ENCODE measurements at places on chromosomes 7 and 10.

DNA sequence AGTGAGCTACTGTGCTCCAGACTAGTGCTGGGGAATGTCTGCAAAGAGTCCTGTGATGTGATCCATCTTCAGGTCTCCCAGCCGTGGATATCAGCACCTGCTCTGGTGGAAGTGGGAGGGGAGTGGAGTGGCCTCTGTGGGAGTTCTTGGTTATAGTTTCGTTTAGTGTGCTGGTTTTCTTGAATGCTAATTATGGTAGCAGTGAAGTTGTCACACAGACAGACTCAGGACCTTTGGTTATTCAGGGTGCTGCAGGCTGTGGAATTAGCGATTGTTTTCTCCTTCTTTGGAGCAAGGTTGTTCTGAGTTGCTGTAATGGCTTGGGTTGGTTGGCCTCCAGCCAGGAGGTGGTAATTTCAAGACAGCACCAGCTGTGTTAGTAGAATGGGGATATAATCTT lies 132.7 kb upstream of the HGF start:
- DNase-seq = no peak

- no peak for DNase-seq
Measured at GRCh38 chr7:33692956-33693355, 212.4 kb upstream of the BMPER start.

GRCh38 chr7:35386082-35386815 lies 132.3 kb upstream of the TBX20 start:
- DNase-seq = no peak

DNA sequence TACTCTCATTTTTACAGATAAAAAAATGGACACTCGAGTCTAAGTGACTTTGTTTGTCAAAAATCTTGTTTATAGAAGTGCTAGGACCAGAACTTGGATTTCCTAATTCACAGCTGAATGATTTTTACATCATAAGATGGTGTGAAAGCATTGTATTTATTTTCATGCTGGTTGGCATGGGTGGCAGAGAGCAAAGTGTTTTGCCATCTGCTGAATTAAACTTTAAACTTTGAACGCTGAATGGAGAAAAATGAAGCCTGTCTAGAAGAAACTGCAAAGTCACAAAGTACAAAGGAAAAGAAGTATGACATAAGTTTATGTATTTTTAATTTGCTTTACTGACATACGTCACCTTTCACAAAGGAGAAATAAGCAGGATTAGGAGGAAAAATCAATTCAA lies 142.0 kb downstream of the NRBF2 start:
- DNase-seq = no peak

DNA sequence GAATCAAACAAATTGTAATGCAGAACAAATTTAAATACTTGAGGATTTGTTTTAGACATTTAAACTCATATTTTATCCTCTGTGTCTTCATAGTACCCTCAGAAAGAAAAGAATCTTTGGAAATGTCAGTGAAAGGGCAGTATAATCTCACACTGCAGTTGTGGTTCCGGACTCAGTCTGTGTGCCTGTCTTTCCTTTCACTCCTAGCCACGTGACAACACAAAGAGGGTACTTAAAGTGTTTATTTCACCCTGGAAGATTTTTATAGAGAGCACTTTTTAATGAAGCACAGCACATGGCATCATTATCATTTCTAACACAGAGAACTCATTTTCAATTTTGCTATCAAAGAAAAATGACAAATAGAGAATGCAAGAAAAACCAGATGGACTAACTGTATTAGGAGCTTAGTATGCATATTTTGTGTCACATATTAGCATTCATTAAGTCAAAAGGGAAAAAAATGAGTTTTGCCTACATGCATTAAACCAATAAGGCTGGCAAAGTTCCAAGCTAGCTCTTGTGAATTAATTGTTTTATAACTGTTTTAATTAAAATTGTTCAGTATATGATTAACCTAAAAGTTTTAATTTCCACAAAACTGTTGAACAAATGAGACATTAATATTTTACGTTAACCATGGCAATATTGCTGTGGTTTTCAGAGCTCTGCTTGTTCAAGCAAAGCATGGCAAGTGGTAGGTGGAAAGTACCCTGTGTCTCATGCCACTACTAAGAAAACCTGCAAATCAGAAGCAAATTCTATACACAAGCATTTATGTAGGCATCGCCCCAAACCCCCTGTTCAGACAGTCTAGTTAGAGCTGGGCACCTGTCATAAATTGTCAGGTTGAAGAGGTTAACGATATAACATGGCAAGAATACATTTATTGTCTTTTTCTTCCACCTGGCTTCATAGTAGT lies 65.9 kb downstream of the AUTS2 start:
- no peak for DNase-seq

DNA sequence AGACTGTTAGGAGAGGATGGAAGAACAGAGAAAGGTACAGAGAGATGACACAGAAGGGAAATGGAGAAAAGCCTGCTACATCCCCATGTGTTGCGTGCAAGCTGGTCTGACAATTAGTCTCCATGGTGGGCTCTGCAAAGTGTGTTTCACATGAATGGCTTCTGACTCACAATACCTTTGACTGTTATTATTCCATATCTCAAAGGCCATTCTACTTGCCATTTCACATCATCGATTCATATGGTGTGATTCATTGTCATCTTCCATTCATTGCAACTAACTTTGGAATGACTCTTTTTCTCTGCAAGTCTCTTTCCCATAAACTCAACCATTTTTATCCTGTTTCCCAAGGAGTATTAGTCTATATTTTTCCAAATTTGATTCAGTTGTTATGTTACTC lies 208.9 kb upstream of the INHBA start:
- no peak for DNase-seq

DNA sequence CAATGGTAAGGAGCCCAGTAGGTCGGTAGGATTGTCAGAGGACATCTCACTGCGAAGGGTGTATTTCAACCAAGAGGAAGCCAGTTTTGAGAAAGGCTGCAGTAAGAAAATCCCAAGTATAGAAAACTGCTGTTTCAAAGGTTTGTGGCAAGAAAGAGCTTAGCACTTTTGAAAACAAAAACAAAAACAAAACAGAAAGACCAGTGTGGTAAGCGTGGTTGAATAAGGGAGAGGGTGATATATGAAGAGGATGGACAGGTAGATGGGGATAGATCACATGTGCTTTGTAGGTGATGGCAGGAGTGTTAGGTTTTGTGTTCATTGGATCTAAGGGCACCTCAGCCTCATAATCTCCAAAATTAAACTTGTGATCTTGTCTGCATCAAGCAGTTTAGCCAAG lies 141.6 kb upstream of the WNT16 start:
- no peak for DNase-seq

Data from renal cortex interstitium (tissue), 15 donors.